ENCODE measurements at places on chromosomes 4 and X.

DNA sequence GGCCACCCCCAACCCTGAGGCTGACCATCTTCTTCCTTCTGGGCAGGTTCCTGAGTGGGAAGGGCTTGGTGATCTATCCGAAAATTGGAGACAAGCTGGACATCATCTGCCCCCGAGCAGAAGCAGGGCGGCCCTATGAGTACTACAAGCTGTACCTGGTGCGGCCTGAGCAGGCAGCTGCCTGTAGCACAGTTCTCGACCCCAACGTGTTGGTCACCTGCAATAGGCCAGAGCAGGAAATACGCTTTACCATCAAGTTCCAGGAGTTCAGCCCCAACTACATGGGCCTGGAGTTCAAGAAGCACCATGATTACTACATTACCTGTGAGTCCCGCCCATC is 9.7 kb downstream of the EFNB1 start:
- DNase-seq = no peak

DNA sequence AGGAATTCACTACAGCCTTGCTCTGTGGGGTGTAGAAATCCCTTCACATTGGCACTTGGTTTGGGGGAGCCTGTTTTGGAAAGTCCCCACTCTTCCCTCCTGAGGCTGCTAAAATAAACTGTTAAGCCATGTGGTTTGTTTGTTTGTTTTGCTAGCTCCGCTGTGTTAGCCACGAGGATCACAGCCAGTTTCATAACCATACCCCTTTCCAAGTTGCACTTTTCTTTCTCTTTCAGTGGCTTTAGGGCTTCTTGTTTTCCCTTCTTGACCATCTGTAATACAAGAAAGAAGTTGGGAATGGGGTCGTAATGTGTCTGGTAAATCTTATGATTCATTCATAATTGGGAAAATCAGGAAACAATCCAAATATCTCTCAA is 24.8 kb upstream of the UXT start:
- DNase-seq = no peak

DNA sequence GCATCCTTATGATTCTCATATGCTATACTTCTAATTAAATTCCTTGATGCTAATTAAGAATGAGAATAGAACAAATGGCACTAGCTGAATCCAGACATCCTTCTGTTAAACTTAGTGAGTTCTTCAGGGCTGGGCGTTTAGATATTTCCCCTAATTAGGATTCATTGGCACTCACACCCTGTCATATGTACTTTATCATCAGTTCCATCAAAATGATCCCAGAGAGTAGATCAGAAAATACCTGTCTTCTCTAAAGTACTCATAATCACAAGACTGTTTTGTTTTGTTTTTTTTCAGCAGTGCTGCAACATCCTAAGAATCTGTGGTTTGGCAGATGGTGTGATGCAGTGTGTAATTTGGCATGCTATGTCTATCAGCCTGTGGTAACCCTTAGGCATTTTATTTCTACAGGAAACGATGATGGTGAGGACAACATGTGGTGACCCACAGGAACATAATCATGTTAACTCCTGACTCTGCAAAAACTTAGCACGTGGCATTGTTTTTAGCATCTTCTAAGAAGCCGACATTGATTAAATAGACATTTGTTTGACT is 2528.4 kb downstream of the ARAP2 start:
- no peak for DNase-seq

DNA sequence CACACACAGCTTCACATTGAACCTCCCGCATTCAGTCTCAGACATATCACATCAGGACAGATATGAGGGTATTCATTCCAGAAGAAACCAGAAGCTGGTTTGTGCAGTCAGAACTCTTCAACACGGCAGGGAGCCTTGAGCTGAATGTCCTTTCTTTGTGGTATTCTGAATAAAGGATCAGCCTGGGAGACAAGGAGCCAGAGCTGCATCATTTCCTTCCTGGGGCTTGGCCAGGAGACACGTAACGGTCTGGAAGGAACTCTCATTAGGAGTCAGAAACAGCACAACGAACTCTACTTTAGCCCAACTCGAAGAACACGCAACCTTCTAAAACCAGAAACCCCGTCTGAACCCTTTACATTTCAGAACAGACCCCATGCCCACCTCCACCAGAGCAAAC is 46.4 kb downstream of the KDR start:
- no peak for DNase-seq

GRCh38 chr4:119005928-119006460 is 117.3 kb downstream of the SYNPO2 start:
- DNase-seq = no peak

GRCh38 chrX:22057667-22058066 is 25.5 kb downstream of the PHEX start:
- no peak for DNase-seq

DNA sequence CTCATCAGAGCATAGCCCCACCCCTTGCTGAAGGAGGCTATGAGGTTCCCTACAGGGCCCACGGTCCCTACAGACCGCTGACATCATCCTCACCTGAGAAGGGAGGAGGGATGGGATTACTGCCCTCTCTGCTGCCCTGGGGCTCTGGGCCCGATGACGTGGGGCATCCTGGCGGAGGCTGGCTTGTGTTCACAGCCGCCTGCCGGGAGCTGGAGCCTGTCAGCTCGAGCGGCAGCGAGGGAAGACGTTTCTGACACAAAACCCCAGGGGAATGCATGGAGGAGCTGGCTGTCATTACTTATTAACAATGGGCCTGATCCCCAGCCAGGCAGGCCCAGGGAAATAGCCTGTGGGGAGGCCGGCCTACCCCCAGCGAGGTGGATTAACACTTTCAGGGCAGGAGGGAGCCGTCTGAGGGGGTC is 106.6 kb upstream of the ATP6AP2 start:
- DNase-seq = no peak

- no peak for DNase-seq
Measured at GRCh38 chr4:20288846-20289512, 37.3 kb downstream of the SLIT2 start.

GRCh38 chrX:15598026-15598425 is 2.7 kb downstream of the ACE2 start:
- DNase-seq = no peak

DNA sequence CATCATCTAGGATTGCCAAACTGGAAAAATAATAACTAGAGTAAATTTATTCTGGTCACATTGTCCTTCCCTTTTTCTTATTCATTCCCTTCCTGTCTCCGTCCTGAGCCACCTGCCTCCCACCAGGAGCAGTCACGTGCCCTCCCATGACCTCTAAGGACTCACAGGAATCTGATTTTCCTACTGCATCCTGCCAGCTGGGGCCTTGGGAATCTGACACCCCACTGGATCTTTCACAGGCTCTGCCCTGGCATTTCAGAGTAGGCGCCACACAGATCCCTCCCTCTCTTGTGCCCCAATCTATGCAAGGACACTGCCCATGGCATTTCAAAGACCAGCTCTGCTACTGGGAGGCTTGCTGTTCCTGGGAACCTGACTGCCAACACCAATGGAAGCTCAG is 520.5 kb downstream of the PPARGC1A start:
- DNase-seq = no peak

DNA sequence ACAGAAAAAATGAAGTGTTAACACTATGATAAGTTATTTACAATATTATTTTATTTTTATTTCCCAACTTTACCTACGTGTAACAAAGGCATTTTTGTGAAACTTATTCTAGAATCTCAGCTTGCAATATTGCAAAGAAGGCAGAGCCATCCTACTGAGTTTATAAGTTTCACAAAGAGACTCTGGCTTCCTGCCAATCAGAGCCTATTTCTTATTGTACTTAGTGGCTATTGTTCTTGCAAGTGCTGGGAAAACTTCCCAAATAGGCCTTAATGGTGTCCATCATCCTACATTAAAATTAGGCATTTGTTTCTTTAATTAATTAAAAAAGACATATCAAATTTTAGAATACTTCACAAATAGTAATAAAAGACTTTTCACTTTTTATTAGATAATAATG is 233.2 kb downstream of the EPHA5 start:
- no peak for DNase-seq

- no peak for DNase-seq
Measured at GRCh38 chrX:25851141-25851540, 287.0 kb upstream of the MAGEB18 start.

GRCh38 chr4:115287426-115287825 is 174.0 kb upstream of the NDST4 start:
- no peak for DNase-seq

- DNase-seq = no peak
Measured at GRCh38 chrX:123217077-123217476, 33.0 kb downstream of the GRIA3 start.

DNA sequence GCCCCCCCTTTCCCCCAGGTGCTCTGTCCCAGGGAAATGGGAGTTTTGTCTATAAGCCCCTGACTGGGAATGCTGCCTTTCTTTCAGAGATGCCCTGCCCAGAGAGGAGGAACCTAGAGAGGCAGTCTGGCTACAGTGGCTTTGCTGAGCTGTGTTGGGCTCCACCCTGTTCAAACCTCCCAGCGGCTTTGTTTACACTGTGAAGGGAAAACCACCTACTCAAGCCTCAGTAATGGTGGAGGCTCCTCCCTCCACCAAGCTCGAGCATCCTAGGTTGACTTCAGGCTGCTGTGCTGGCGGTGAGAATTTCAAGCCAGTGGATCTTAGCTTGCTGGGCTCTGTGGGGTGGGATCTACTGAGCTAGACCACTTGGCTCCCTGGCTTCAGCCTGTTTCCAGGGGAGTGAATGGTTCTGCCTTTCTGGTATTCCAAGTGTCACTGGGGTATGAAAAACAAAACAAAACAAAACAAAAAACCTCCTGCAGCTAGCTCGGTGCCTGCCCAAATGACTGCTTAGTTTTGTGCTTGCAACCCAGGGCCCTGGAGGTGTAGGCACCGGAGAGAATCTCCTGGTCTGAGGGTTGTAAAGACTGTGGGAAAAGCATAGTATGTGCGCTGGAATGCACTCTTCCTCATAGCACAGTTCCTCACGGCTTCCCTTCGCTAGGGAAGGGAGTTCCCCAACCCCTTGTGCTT is 41.7 kb downstream of the ITM2A start:
- no peak for DNase-seq

DNA sequence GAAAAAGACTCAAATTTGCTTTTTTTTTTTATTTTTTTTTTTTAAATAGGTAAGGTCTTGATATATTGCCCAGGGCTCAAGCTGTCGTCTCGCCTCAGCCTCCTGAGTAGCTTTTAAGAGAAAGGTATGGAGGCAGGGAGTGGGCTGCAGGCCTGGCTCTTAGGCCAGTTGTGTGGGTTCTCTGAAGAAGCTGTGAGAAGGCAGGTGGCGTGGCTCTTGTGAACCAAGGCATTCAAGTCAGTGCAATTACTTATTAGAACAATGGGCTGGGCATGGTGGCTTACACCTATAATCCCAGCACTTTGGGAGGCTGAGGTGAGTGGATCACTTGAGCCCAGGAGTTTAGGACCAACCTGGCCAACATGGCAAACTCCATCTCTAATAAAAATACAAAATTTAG is 244.0 kb upstream of the SFRP2 start:
- no peak for DNase-seq

GRCh38 chr4:106039796-106040195 is 144.5 kb downstream of the NPNT start:
- no peak for DNase-seq

GRCh38 chr4:155950461-155950860 is 3.2 kb downstream of the CTSO start:
- no peak for DNase-seq

DNA sequence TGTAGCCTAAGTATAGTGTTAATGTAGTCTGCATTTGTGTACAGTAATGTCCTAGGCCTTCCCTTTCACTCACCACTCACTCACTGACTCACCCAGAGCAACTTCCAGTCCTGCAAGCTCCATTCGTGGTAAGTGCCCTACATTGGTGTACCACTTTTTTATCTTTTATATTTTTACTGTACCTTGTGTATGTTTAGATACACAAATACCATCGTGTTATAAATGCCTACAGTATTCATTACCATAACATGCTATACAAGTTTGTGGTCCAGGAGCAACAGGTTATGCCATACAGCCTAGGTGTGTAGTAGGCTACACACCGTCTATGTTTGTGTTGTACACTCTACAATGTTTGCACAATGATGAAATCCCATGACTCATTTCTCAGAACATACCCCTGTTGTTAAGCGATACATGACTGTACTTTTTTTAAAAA is 15.4 kb downstream of the TSPAN5 start:
- no peak for DNase-seq

DNA sequence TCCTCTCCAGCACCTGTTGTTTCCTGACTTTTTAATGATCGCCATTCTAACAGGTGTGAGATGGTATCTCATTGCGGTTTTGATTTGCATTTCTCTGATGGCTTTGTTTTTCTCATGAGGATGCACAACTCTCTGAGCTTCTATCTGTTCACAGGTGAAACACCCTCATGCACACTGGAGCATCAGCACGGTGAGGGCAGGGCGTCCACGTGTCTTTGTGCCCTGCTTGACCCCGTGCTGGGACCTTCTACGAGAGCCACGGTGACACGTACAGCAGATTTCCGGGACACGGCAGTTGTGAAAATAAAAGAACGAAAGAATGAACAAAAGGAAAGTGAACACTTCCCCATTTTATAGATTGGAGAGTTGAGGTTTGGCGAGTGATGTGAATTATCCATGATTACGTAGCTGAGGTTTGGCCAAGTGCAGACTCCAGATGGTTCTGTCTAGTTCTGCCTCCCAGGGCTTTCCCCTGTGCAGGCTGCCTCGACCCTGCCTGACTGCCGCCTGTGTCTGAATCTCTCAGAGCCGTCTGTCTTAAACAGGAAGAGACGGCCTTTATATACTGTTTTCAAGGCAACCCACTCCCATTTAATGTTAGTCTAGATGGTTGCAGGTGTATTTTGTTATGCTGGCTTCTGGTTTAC is 67.8 kb upstream of the SORBS2 start:
- no peak for DNase-seq

- DNase-seq = no peak
Measured at GRCh38 chrX:149456476-149457245, 48.4 kb downstream of the IDS start.

GRCh38 chr4:149645790-149646189 is 169.9 kb downstream of the IQCM start:
- DNase-seq = no peak

GRCh38 chrX:5242091-5242790 is 986.4 kb downstream of the NLGN4X start:
- no peak for DNase-seq

DNA sequence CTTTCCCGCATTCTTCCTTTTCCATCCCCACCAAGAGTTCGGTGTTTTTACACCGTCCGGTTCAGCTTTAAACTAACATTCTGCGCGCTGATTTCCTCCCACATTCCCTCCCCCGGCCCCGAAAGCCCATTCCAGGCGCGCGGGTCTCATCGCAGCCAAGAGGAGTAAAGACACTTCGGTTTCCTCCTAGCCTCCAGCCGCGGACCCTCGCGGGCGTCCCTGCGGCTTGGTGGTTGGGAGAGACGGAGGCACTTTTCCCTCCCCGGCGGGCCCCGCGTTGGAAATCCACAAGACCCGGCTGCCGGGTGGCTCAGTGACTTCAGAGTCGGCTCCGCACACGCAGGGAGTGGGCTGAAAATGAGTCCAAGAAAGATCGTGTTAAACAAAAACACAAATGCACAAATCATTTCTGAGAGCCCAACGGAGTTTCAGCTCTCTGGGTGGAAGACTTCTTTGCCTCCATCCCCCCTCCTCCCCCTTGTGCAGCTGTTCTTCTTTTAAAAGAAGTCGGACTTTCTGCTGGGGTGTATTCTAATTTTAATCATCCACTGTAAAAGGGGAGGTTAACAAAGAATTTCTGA is 2.0 kb upstream of the ARX start:
- no peak for DNase-seq

GRCh38 chr4:122617597-122618593 is 3.0 kb downstream of the IL21 start:
- DNase-seq = no peak

- no peak for DNase-seq
Measured at GRCh38 chr4:24210332-24210902, 320.6 kb upstream of the PPARGC1A start.
